ENCODE measurements at places on chromosomes 5 and 9. TPM values are rescaled to one million over a fixed set of nuclear protein-coding genes. Genes with fewer than 3 reads are reported as not detected.

- DNase-seq: no peak
These were observed 132.5 kb downstream of the PPP2R2B start for GRCh38 chr5:146745931-146746577.

GRCh38 chr9:36676778-36677485 lies 104.2 kb downstream of the MELK start:
- no peak for DNase-seq

DNA sequence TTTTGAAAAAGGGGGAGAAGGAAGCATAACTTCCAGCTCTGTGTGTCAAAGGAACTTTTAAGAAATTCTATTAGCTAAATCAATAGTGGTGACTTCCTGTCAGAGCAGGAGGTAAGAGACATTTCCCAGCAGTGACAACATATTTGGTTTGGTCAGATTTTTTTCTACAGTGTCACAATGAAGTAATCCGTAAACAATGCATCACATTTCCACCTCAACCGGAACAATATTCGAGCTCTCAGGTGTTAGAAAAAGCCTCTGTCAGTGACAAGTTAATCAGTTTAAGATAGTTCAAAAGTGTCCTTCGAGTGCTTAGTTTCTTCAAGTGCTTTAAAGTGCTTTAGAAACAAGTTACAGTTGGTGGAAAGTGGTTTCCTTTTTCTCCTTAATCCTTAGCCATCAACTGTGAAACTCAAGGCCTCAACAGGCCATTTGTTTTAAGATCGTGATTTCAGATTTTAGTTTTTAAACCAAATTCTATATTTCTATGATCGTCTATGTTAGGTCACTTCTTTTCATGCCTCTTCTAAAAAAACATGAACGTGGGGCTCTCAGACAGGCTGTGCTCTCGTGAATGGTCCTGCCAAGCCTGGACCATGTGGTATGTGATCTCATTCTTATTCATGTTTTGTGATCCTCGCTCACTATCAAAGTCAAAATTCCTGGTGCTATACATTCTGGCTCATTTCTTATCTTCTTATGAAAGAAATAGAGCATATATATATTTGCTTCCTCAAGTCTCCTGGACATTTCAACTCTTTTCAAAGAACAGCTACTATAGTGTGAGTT lies 181.9 kb upstream of the HMHB1 start:
- no peak for DNase-seq

- DNase-seq: no peak
These were observed 8.7 kb downstream of the DNAJB5 start for GRCh38 chr9:34998266-34998665.

GRCh38 chr5:156230887-156231286 lies 96.1 kb upstream of the SGCD start:
- DNase-seq: no peak

DNA sequence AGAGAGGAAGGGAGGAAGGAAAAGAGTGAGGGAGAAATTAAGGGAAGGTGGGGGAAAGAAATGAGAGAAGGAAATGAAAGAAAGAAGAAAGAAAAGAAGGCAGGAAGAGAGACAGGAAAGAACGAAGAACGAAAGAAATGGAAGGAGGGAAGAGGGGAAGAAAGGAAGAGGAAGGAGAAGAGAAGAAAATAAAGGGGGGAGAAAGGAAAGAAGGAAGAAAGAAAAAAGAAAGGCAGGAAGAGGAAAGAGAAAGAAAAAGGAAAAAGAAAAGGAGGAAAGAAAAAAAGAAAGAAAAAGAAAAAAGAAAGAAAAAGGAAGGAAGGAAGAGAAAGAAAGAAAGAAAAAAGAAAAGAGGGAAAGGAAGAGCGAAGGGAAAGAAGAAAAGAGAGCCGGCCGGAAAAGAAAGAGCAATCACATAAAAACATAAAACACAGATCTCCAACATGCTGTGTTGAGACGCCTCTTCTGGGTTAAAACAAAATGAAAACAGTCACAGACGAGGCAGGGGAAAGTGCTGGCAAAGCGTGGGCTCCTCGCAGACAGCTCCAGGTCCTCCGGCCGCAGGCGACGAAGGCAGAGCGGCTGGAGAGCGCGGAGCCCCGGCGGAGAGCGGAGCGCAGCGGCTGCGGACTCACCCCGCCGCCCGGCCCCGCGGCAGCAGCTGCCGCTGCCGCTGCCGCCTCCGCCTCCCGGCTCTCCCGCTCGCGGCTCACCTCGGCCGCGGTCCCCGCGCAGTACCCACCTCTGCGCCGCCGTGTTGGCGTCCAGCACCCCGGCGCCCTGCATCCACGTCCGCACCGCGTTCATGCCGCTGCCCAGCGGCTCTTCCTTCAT lies 896 bp downstream of the EBF1 start:
- DNase-seq: peak; percentile 39

GRCh38 chr5:151580239-151580638 lies 10.9 kb downstream of the FAT2 start:
- DNase-seq: no peak

GRCh38 chr9:78407636-78408312 lies 110.8 kb downstream of the PSAT1 start:
- no peak for DNase-seq

The HTR1A gene
- total RNA-seq: not detected

Measured in left cardiac atrium (tissue), 4 donors.